Activated T-helper 1 cell treated with anti-CD3 and anti-CD28 coated beads, Interleukin-2, amount 50 U/mL, for 16 hours (primary cell): ENCODE measurements at places on chromosomes 5 and 9.
A peak's percentile ranks its signal among the peaks of the same experiment; 100 is the strongest.

GRCh38 chr9:124766815-124767554, 4.1 kb downstream of the NR6A1 start:
- DNase-seq = no peak

- no peak for DNase-seq
These were observed 111.4 kb downstream of the C9orf50 start for GRCh38 chr9:129509533-129509928.

- DNase-seq = no peak
These were observed 3.8 kb upstream of the DMRT3 start for GRCh38 chr9:972501-973294.

DNA sequence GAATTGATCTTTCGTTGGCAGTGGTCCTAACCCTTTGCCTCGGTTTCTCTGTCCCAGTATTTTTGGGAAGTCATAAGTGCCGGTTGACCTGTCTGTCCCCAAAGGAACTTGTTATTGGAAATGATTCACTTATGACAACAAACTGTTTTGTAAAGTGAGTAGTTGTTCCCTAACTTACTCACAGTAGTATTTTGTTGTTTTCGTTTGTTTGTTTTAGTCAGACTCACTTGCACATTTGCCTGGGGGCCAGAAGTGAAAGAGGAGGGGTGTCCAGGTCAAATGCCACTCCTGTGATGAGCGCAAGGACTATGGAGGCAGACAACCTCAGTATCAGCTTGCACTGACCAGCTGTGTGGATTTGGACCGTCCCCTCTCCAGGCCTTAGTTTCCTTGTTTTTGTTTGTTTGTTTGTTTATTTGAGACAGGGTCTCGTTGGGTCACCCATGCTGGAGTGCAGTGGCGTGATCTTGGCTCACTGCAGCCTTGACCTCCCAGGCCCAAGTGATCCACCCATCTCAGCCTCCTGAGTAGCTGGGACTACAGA, 47.3 kb downstream of the ANKRD55 start:
- DNase-seq = no peak

- no peak for DNase-seq
These were observed 203.7 kb upstream of the NREP start for GRCh38 chr5:111960476-111961215.

- no peak for DNase-seq
These were observed 152.1 kb downstream of the FSTL4 start for GRCh38 chr5:133460172-133460758.

GRCh38 chr9:112439825-112440224, 46.8 kb upstream of the KIAA1958 start:
- DNase-seq = no peak

GRCh38 chr5:103849934-103850333, 287.3 kb upstream of the NUDT12 start:
- no peak for DNase-seq

DNA sequence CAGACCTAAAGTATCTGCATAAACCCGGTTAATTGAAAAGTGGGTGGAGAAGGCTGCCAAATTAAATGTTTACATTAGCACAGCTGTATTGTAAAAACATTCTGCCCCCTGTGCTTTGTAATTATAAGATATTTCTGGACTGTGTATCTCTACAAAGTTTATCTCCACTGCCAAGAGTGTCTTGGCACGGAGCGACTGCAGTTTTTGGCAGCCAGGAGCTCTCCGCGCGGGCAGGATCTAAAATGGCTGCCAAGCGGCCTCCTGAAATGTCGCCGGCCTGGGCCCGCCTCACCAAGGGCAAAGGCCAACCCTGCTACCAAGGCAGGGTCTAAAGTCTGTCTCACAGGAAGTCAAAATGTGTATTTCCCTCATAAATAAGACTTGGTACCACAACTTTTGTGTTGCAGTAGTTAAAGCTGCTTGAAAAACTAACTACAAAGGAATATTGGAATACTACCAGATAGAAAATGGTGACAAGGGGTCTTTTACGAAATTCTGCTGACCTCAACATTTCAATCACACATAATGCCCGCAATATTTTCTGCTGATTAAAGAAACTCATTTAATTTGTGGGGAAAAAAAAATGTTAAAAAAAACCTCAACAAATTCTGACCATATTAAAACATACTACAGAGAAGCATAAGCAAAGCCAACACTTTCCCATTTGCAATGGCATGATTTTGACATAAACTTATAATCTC, 110.4 kb downstream of the NFIB start:
- no peak for DNase-seq

GRCh38 chr5:68918306-68918705, 175.5 kb upstream of the SLC30A5 start:
- no peak for DNase-seq

GRCh38 chr9:6655036-6655435, 9.5 kb upstream of the GLDC start:
- no peak for DNase-seq

DNA sequence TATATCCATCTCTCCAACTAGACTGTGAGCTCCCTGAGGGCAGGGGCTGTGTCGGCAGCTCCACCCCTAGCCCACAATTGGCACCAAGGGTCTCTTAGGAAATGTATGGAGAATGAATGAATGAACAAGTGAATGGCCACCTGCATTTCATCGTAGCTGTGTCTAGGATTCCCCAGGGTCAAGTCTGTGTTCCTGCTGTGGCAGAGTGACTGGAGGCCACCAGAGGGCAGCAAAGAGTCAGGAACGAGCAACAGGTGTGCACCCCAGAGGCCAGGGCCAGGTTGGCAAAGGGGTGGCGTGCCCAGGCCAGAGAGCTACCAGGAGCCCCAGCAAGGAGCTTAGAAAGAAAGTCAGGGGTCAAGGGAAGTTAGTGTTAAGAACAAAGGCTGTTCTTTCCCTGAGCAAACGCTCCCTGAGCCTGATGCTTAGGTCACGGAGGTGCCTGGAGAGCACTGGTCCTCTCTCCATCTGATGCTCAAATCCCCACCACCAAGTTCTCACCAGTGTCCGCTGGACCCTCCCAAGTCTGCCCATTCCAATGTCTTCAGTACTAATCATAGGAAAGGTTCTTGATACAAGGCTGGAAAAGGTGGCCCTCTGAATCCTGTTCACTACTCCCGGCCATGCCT, 160.7 kb downstream of the PAX5 start:
- DNase-seq = peak; percentile 55

DNA sequence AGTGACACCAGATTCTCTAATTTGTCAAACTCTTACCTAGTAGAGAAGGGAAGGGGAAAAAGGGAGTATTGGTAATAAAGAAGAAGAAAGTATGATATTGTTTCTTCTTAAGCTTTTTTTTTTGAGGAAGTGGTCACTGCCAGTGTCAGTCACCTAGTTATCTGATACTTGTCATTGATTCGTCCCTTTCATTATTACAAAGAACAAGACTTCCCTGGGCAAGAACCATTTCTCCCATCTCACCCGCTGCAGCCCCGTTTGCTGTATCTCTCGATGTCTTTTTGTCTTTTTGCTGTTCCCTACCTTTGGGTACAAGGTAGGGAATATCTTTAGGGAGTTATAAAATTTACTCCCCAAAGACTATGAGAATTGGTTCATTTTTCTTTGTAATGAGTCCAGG, 249.0 kb downstream of the ARHGAP26 start:
- DNase-seq = no peak

- no peak for DNase-seq
These were observed 14.0 kb downstream of the NFX1 start for GRCh38 chr9:33304362-33304761.

- DNase-seq = no peak
These were observed 70.7 kb upstream of the GNE start for GRCh38 chr9:36328798-36329411.

DNA sequence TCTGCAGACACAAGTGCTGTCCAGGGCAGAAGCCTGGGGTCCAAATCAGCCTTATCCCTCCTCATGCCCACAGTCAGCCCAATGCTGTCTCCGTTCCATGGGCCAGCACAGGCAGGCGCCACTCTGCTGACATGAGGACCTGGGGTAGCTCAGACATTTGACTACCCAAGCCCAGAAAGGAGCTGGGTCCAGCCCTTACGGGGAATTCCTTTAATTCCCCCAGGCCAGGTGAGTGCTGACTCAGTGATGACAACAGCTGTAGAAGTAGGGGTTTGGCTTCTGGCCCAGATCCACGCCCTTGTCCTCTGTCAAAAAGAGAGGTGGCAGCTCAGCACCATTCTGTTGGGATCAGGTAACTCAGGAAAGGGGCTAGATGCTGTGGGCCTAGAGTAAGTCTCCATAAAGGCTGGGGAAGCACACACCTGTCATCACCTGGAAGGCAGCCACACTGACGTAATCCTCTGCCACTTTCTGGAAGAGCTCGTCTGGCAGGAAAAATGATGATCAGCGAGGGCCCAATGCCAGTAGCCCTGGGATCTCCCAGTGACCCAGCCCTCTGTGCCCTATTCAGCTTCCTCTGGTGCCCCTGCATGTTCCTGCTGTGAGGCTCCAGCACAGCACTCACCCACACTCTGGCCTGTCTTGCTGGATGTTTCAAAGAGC, 1.9 kb downstream of the RAB24 start:
- no peak for DNase-seq

GRCh38 chr5:151284392-151284967, 19.1 kb downstream of the SLC36A3 start:
- no peak for DNase-seq

- no peak for DNase-seq
These were observed 75.8 kb upstream of the PCSK5 start for GRCh38 chr9:75814667-75815066.

GRCh38 chr5:80210014-80210413, 45.8 kb downstream of the SERINC5 start:
- no peak for DNase-seq

DNA sequence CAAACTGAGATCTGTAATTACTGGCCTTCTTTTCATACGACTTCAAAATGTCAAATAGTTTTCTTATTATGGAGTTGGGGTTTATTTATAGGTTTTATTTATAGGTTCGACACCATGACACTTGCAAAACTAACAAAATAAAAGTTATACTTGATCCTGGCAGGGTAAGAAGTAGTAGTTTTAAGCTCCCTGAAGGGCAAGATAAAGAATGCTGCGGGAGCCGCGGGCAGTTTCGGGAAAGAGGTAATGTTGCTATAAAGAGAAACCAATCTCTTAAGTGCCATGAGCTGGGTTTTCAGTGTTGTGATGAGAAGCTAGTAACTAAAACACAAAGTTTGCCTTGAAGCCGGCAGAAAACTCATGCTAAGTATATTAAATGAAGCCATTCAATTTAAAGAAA, 24.8 kb downstream of the PTPN3 start:
- DNase-seq = no peak

GRCh38 chr5:1048861-1049838, 40.5 kb downstream of the NKD2 start:
- no peak for DNase-seq

DNA sequence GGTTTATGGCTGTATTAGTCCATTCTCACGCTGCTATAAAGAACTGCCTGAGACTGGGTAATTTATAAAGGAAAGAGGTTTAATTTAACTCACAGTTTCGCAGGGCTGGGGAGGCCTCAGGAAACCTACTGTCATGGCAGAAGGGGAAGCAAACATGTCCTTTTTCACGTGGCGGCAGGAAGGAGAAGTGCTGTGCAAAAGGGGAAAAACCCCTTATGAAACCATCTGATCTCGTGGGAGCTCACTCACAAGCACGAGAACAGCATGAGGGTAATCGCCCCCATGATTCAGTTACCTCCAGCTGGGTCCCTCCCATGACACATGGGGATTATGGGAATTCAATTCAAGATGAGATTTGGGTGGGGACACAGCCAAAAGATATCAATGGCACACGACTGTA, 13.9 kb downstream of the LRRC70 start:
- no peak for DNase-seq

- DNase-seq = no peak
These were observed 389.6 kb downstream of the YTHDC2 start for GRCh38 chr5:113902917-113903660.

DNA sequence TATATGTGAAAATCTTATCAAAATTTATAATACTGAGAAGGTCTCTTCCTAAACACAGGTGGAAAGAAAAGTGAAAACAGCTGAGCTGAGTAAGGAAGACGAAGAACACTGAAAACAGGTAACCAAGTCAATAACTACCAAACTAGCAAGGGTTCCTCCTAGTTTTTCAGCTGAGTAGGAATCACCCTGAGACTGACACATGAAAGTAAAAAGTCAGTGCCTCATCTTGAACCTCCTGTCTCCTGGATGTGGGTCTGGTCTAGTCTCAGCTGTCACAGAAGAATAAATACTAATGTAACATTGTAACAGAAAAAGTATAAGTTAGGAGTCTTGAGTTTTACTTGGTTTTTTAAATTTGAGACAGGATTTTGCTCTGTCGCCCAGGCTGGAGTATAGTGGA, 121.0 kb downstream of the MEF2C start:
- DNase-seq = no peak

- DNase-seq = no peak
These were observed 2.1 kb downstream of the ZNF608 start for GRCh38 chr5:124744170-124744971.

- no peak for DNase-seq
These were observed 421.7 kb upstream of the KIF2A start for GRCh38 chr5:61884252-61884855.

DNA sequence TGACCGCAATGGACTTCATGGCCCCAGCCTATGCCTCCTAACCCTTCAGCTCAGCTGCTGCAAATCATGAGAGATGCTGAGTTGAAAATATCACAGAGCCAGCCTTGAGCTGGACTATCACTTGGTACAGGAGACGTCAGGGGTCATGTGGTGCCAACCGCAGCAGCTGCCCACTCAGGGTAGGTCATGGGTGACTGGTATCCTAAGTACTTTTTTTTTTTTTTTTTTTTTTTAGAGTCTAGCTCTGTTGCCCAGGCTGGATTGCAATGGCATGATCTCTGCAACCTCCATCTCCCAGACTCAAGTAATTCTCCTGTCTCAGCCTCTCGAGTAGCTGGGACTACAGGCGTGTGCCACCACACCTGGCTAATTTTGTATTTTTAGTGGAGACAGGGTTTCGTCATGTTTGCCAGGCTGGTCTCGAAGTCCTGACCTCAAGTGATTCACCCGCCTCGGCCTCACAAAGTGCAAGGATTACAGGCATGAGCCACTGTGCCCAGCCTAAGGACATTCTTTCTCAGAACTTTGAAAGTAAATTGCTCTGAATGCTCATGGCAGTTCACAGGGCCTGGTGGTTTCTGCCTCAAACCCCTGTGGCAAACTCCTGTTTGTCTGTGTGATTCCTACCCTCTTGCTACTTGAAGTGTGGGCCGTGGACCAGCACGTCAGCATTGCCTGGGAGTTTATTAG, 21.3 kb downstream of the WWC1 start:
- no peak for DNase-seq

- DNase-seq = no peak
These were observed 60.4 kb upstream of the CAST start for GRCh38 chr5:96601715-96602244.

GRCh38 chr9:85960688-85961093, 19.7 kb downstream of the NAA35 start:
- no peak for DNase-seq

GRCh38 chr9:134239130-134239903, 75.0 kb upstream of the RNU6ATAC start:
- DNase-seq = no peak
